ENCODE measurements at places on chromosomes 12 and 14.

GRCh38 chr14:90521084-90521929, 124.5 kb downstream of the CALM1 start:
- peak; percentile 34 for DNase-seq

GRCh38 chr12:79071498-79071897, 206.9 kb downstream of the SYT1 start:
- no peak for DNase-seq

- no peak for DNase-seq
These were observed 77.0 kb upstream of the MED13L start for GRCh38 chr12:116354534-116354933.

DNA sequence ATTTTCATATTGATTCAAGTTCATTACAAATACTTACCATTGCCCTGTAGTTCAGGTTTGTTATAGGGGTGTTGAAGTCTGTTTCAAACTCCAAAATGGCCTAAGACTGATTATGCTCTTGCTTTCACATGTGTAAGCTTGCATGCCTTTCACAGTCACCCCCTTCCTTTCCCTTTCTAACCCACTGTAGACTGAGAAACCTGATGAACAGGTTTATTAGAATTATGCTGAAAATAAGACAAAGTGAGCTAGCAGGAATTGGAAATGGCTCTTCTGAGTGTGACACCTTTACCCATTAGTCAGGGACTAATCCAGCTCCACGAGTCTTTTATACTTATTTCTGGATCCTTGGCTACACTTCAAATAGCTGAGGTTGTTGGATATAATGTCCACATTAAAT, 38.9 kb downstream of the FBXO33 start:
- DNase-seq, result no peak

GRCh38 chr14:21109377-21110138, 8.7 kb downstream of the TMEM253 start:
- no peak for DNase-seq
